Mucosa of gallbladder (tissue), 1 donor: ENCODE measurements at places on chromosomes 5 and 9. TPM values are rescaled to one million over a fixed set of nuclear protein-coding genes. Genes with fewer than 3 reads are reported as not detected.

Gene FOXD4L4
- not detected for total RNA-seq

GRCh38 chr5:168365581-168366081 is 74.2 kb downstream of the WWC1 start:
- peak; percentile 30 for DNase-seq

Gene C9orf43
- total RNA-seq: 0.37 TPM

DNA sequence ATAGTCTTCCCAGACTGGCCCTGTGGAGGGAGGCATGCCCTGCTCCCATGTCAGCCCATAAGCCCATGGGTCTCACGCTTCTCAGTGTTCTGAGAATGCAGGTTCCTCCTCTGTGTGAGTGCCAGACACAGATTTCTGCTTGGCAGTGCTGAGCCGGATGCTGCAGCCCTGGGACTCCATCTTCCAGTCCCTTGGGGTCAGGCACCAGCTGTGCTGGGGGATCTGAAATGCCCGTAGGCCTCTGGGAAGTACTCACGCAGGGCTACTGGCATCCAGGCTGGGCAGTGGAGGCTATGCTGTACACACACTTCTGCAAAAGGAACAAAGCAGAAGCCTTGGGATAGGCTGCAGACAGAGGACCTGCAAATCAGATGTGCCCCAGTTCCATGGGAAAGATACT is 1944.6 kb downstream of the EFNA5 start:
- no peak for DNase-seq

Gene SAPCD2
- total RNA-seq: 2.4 TPM

DNA sequence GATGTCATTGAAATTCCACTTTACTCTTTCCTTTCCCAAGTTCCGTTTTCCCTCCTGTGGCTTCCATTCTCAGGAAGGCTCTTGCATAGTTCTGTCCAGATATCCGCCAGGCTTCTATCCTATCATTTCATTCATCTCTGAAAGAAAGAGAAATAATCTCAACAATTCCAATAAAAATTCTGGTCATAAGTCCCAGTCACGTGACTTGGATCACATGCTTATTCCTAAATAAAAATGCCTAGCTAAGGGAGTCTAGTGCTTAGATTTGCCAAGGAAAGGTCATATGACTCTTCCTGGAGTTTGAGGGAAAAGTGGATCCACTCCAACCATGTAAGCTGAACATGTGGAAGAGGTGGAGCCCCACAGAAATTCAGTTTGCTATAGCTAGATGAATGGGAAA is 146.0 kb upstream of the PPP1R2B start:
- no peak for DNase-seq

GRCh38 chr5:151598984-151599383 is 7.9 kb upstream of the FAT2 start:
- no peak for DNase-seq

DNA sequence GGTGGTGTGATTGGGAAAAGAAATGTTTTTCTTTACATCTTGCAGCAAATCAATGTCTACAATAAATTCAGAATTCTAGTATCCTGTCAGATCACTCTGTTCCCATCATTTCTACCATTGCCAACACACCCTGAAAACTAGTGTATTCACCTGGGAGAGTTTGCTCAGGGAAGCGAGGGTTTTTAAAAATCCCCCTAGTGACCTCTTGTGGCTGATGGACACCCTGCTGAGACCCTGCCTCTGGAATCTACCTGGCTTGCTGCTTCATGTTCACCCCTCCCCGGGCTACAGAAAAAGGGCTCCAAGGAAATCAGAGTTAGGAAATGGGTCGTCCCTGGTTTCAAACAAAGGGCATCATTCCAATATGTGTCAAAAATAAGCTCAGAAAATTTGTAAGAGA is 21.4 kb upstream of the ALDOB start:
- no peak for DNase-seq

Gene GLRA1
- total RNA-seq: not detected

Gene CATSPER3
- total RNA-seq: 1.0 TPM

- DNase-seq: peak; percentile 13
Observed at GRCh38 chr9:84875193-84875592, 205.7 kb downstream of the NTRK2 start.

Gene LCN9
- not detected for total RNA-seq

DNA sequence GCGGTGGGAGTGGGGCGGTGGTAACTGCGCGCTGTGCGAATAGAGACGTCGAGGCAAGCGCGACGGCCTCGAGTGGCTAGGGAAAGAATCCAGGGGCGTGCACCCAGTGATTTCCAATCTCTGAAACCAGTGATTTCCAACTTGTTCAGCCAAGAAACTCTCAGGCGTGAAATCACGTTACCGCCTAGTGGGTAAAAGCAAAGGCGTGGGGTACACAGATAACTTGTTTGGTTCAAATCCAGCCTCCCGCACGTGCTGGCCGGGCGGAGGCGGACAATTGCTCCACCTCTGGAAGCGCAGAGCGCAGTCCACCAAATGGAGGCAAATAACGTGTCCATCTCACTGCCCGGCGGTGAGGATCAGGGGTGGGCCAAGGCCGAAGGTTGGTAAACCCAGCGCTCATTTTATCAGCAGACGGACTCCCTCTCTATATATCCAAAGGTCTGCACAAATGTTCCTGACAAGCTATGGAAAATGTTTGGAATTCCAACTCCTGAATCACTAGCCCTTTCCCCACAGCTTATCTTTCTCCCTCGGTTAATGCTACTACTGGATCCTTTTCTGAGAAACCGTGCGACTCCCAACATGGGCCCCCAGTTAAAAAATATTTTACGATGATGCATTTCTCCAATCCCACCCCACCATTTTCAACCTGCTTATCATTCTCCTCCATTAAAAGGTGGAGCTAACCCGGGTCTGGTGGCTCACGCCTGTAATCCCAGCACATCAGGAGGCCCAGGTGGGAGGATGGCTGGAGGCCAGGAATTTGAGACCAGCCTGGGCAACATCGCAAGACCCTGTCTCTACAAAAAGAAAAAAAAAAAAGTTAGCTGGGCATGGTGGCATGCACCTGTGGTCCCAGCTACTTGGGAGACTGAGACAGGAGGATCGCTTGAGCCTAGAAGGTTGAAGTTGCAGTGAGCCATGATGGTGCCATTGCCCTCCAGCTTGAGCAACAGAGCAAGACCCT is 950 bp upstream of the FNBP1 start:
- peak; percentile 29 for DNase-seq

DNA sequence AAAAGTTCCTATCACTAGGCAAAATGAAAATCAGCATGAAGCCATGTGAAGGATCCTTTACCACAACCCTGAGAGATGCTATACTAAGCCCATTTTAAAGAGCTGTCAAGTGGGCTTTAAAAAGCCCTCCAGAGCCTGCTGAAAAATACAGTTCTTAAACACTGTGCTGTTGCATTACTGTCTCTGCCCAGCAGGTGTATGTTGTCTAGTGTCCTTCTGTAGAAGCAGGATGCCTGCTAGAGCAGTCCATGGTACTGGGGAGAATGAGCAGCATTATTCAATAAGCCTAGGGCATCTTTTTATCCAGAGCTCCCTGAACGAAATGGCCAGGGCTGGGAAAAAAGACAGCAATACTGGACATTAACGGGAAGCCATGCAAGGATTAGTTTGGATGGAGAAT is 126.2 kb upstream of the PLCXD3 start:
- DNase-seq: no peak

DNA sequence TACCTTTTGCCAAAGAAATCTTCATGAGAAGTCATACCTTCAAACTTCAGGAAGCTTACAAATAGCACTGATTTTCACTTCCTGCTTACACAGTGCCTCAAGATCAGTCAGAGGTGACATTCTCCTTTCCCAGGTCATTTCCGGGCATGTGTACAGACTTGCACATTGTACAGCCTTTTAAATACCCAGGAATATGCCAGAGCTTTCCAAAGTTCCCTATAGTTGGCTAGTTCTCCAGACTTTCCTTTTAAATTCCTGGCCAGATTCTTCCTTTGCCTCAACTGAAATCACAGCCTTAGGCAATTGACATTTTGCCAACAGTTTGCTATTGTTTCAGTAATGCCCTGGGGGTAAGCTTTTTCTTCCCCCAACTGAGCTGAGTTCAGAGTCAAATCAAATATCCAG is 47.2 kb downstream of the RFX3 start:
- DNase-seq: no peak

Gene CNTFR
- total RNA-seq: 23.0 TPM

DNA sequence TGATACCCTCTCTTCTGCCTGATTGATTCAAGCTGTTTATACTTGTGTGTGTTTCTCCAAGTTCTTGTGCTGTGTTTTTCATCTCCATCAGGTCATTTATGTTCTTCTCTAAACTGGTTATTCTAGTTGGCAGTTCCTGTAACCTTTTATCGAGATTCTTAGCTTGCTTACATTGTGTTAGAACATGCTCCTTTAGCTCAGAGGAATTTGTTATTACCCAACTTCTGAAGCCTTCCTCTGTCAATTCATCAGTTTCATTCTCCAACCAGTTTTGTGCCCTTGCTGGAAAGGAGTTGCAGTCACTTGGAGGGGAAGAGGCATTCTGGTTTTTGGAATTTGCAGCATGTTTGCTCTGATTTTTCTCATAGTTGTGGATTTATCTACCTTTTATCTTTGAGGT is 126.2 kb upstream of the FTMT start:
- DNase-seq: no peak

- DNase-seq: no peak
Observed at GRCh38 chr5:124665035-124665434, 81.4 kb downstream of the ZNF608 start.
